ENCODE measurements at places on chromosomes 6 and 20. TPM values are rescaled to one million over a fixed set of nuclear protein-coding genes. Genes with fewer than 3 reads are reported as not detected.

- H3K27me3 ChIP-seq = no peaks in the 10 kb centered on the region
- H3K4me3 ChIP-seq = peak overlapping the region; percentile 5
- H3K4me1 ChIP-seq = peaks cover 54% of the 10 kb centered on the region
Observed at GRCh38 chr6:193180-193579, 99.1 kb upstream of the DUSP22 start.

- H3K4me3 ChIP-seq = no peak overlapping the region
- no peak overlapping the region for H3K27ac ChIP-seq
- H3K4me1 ChIP-seq = no peaks in the 10 kb centered on the region
- DNase-seq = no peak
- H3K27me3 ChIP-seq = peaks cover 11% of the 10 kb centered on the region
- H3K36me3 ChIP-seq = no peaks in the 10 kb centered on the region
Observed at GRCh38 chr20:48308882-48309281, 518.9 kb downstream of the PREX1 start.

DNA sequence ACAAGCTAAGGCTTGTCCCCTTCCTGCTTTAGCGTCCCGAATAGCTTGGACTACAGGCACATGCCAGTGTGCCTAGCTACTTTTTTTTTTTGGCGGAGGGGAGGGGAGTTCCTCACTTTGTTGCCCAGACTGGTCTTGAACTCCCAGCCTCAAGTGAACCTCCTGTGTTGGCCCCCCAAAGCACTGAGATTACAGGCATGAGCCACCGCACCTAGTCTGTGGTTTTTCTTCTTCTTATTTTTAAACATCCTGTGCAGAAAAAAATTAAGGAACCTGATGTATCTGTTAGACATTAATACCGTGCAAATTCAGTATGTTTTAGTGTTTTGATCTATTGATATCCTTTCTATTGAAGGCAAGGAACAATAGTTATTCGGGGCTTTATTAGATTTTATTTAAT lies 25.7 kb downstream of the HIVEP1 start:
- peaks cover 68% of the 10 kb centered on the region for H3K4me1 ChIP-seq
- H3K4me3 ChIP-seq = peak overlapping the region; percentile 57
- H3K27ac ChIP-seq = peak overlapping the region; percentile 95
- no peaks in the 10 kb centered on the region for H3K27me3 ChIP-seq
- no peaks in the 10 kb centered on the region for H3K36me3 ChIP-seq
- DNase-seq = peak; percentile 16

GRCh38 chr6:135675862-135676261 lies 175.6 kb upstream of the PDE7B start:
- DNase-seq = peak; percentile 58
- H3K4me3 ChIP-seq = no peak overlapping the region
- no peaks in the 10 kb centered on the region for H3K4me1 ChIP-seq
- H3K27me3 ChIP-seq = no peaks in the 10 kb centered on the region
- no peaks in the 10 kb centered on the region for H3K36me3 ChIP-seq
- no peak overlapping the region for H3K27ac ChIP-seq

- no peak overlapping the region for H3K27ac ChIP-seq
- no peaks in the 10 kb centered on the region for H3K27me3 ChIP-seq
- peaks cover 13% of the 10 kb centered on the region for H3K36me3 ChIP-seq
- H3K4me1 ChIP-seq = peaks cover 87% of the 10 kb centered on the region
- peak; percentile 11 for DNase-seq
Observed at GRCh38 chr20:47574616-47575364, 73.1 kb downstream of the NCOA3 start.

DNA sequence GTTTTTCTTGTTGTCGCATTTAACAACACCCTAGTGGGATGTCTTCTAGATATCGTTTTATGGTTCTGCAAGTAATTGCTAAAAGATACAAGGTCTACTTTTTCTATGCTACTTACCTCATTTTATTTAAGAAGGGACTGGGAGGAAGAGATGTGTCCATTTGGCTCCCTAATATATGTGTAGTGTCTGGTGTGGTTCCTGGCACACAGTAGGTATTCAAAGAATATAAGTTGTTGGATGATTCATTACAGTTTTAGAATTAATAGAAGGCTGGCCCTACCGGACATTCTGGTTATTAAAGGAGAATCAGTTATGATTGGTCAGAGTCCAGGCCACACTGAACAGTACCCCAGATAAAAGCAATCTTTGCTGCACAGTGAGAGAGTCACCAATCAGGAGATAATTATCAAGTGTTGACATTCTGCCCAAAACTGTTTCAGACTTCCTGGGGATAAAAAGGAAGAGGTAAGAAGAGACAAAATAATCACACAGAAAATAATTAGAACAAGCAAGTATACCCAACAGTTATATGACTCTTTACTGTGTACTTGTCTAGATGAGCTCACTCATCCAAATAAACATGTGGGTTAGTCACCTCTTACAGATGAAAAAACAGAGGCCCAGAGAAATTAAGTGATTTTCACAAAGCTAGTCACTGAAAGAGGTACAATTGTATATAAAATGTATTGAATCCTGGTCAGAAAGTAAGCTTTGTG lies 7.0 kb downstream of the TMEM244 start:
- no peak overlapping the region for H3K27ac ChIP-seq
- no peak for DNase-seq
- peaks cover 21% of the 10 kb centered on the region for H3K27me3 ChIP-seq
- no peaks in the 10 kb centered on the region for H3K4me1 ChIP-seq
- no peaks in the 10 kb centered on the region for H3K36me3 ChIP-seq

GRCh38 chr6:135972150-135972549 lies 120.6 kb downstream of the PDE7B start:
- no peak overlapping the region for H3K4me3 ChIP-seq
- H3K4me1 ChIP-seq = no peaks in the 10 kb centered on the region
- H3K36me3 ChIP-seq = no peaks in the 10 kb centered on the region
- no peak overlapping the region for H3K27ac ChIP-seq
- H3K27me3 ChIP-seq = no peaks in the 10 kb centered on the region

DNA sequence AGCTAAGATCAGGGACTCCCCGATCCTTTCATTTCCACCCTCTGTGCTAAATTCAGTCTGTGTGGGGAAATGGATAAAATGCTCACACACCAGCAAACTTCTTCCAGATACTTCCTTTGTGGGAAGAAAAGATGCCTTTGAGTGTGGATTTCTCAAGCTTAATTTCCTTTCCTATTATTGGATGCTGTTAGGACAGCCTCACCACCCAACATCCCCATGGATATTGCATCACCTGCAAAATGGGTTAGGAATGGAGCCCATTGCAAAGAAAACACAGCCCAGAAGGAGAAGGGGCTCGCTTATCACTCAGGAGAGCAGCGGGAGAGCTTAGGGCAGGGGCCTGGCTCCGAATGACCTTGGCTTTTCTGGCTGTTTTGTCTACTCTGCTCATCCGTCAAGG lies 272.2 kb downstream of the CDC5L start:
- H3K4me3 ChIP-seq = no peak overlapping the region
- no peak for DNase-seq
- no peaks in the 10 kb centered on the region for H3K36me3 ChIP-seq
- peaks cover 4% of the 10 kb centered on the region for H3K4me1 ChIP-seq

- DNase-seq = no peak
- H3K4me3 ChIP-seq = no peak overlapping the region
- H3K27ac ChIP-seq = no peak overlapping the region
Observed at GRCh38 chr20:56890011-56890410, 260.9 kb downstream of the TFAP2C start.

DNA sequence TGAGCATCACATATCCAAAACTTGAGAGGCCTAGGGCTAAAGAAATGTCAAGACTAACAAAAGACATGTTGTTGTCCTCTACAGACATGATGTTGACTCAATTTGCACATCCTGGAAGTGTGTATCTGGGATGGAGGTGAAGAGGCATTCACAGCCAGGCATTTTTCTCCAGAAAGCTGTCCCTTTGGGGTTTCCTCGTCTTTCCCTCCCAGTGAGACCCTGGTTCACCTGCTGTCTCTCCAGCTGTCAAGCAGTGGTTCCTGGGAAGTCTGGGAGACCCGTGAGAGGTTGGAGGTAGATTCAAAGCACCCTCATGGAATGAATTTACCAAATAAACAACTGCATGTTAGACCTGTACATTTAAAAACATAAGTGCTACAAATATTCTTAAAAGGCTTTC lies 32.1 kb downstream of the BACH2 start:
- H3K27me3 ChIP-seq = no peaks in the 10 kb centered on the region
- no peak overlapping the region for H3K27ac ChIP-seq
- H3K4me1 ChIP-seq = peaks cover 60% of the 10 kb centered on the region
- H3K4me3 ChIP-seq = no peak overlapping the region

GRCh38 chr6:43936476-43936875 lies 166.5 kb downstream of the VEGFA start:
- peaks cover 15% of the 10 kb centered on the region for H3K27me3 ChIP-seq
- DNase-seq = no peak
- H3K4me1 ChIP-seq = no peaks in the 10 kb centered on the region
- no peak overlapping the region for H3K4me3 ChIP-seq
- H3K27ac ChIP-seq = no peak overlapping the region

- no peak for DNase-seq
- no peak overlapping the region for H3K27ac ChIP-seq
- no peak overlapping the region for H3K4me3 ChIP-seq
- no peaks in the 10 kb centered on the region for H3K36me3 ChIP-seq
- H3K4me1 ChIP-seq = peaks cover 20% of the 10 kb centered on the region
Observed at GRCh38 chr20:4162766-4163165, 147.4 kb upstream of the RNF24 start.

- H3K36me3 ChIP-seq = no peaks in the 10 kb centered on the region
- peaks cover 9% of the 10 kb centered on the region for H3K27me3 ChIP-seq
- no peaks in the 10 kb centered on the region for H3K4me1 ChIP-seq
- no peak overlapping the region for H3K4me3 ChIP-seq
- H3K27ac ChIP-seq = no peak overlapping the region
Observed at GRCh38 chr6:112241820-112242429, 12.4 kb downstream of the LAMA4 start.

DNA sequence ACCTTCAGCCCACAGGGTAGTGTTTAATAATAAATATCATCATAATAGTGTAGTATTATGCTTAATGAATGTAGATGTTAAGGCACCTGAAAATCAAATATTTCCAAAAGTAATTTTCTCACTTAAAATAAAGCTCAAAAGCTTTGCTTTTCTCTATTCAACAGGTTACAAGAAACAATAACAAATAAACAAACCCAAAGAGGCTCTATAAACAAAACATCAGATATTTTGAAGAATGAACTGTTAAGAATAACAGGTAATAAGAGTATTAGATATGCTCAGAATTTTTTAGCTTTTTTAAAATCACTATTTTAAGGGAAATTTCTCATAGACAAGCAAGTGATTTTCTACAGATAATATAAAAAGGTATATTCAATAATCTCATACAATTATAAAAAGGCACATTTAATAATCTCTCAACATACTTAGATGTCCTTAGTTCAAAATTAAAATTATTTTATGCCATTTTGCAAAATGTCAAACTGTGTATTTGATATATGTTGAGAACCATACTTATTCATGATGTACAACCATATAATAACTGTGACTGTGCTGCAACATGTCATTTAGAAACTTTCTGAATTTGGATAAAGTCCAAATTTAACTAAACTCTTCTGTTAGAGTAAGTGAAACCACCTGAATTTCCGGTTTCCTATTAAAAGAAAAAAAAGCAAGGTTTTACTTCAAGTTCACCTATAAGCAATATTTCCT lies 35.8 kb downstream of the PHIP start:
- no peak overlapping the region for H3K4me3 ChIP-seq
- peaks cover 16% of the 10 kb centered on the region for H3K4me1 ChIP-seq
- peaks cover 18% of the 10 kb centered on the region for H3K36me3 ChIP-seq
- H3K27me3 ChIP-seq = no peaks in the 10 kb centered on the region
- no peak for DNase-seq
- H3K27ac ChIP-seq = no peak overlapping the region

DNA sequence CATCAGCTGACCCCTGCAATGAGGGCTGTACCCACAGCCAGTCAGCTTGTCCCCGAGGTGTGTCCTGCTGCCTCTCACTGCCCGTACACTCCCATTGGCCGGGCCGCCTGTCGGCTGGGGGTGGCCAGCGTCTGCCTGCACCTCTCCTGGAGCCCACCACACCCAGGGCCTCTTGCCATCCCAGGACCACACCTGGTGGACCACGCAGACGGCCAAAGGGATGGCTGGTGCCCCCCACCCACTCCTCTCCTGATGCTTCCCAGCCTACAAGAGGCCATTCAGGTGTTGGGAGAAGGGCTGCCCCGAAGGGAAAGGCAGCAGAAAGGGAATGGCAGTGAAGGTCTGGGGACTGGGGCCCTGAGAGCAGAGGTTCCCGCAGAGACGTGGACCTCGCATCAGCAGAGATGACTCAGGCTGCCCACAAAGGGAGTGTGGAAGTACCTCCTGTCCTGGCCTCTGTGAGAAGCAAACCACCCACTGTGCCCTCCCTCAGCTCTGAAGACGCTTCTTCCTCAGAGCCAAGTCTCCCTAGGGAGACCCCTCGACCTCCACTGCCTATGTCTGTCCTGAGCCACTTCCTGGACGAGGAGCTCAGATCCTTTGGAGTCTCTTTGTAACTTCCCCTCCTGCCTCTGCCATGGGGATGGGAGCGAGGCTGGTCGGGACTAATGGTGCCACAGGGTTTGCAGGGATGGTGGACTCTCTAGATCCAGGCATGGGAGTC lies 60.9 kb downstream of the PYGB start:
- no peak overlapping the region for H3K27ac ChIP-seq
- DNase-seq = no peak
- H3K36me3 ChIP-seq = no peaks in the 10 kb centered on the region
- no peak overlapping the region for H3K4me3 ChIP-seq

- no peaks in the 10 kb centered on the region for H3K27me3 ChIP-seq
- H3K4me3 ChIP-seq = no peak overlapping the region
- H3K4me1 ChIP-seq = peaks cover 51% of the 10 kb centered on the region
- DNase-seq = no peak
- H3K27ac ChIP-seq = no peak overlapping the region
Observed at GRCh38 chr6:105882121-105882803, 203.9 kb upstream of the PRDM1 start.

DNA sequence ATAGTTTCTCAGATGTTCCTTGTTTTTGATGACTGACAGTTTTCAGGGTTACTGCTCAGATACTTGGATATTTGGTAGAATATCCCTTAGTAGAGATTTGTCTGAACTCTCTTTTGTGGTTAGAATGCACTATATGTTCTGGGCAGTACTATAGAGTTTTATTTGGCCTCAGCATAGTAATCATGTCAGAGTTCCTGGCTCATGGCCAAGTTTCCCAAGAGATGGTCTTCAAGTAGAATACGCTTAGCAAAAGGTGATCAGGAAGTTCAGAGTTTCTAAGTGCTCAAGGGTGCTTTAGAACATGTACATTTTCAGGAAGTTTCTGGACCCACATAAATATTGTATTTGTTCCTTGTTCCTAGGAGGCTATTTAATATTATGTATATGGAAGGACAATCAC lies 1209.7 kb upstream of the GJE1 start:
- H3K4me1 ChIP-seq = no peaks in the 10 kb centered on the region
- no peak overlapping the region for H3K27ac ChIP-seq
- no peaks in the 10 kb centered on the region for H3K27me3 ChIP-seq
- H3K4me3 ChIP-seq = no peak overlapping the region
- H3K36me3 ChIP-seq = no peaks in the 10 kb centered on the region

GRCh38 chr20:58818586-58819285 lies 32.0 kb downstream of the GNAS-AS1 start:
- peaks cover 4% of the 10 kb centered on the region for H3K27me3 ChIP-seq
- no peaks in the 10 kb centered on the region for H3K4me1 ChIP-seq
- no peak for DNase-seq
- H3K4me3 ChIP-seq = no peak overlapping the region

GRCh38 chr20:46123482-46124245 lies 5.5 kb downstream of the CD40 start:
- H3K4me3 ChIP-seq = peak overlapping the region; percentile 73
- peaks cover 73% of the 10 kb centered on the region for H3K4me1 ChIP-seq
- H3K27me3 ChIP-seq = no peaks in the 10 kb centered on the region
- no peak for DNase-seq
- peaks cover 42% of the 10 kb centered on the region for H3K36me3 ChIP-seq

DPPA5 gene
- polyA plus RNA-seq = not detected

BPI gene
- polyA plus RNA-seq = not detected

CGA gene
- polyA plus RNA-seq = not detected

DCDC2 gene
- not detected for polyA plus RNA-seq

TINAG gene
- polyA plus RNA-seq = not detected
